ENCODE measurements at places on chromosomes 6 and 20. TPM values are rescaled to one million over a fixed set of nuclear protein-coding genes. Genes with fewer than 3 reads are reported as not detected.

The TMEM217 gene
- 6.8 TPM for total RNA-seq

DNA sequence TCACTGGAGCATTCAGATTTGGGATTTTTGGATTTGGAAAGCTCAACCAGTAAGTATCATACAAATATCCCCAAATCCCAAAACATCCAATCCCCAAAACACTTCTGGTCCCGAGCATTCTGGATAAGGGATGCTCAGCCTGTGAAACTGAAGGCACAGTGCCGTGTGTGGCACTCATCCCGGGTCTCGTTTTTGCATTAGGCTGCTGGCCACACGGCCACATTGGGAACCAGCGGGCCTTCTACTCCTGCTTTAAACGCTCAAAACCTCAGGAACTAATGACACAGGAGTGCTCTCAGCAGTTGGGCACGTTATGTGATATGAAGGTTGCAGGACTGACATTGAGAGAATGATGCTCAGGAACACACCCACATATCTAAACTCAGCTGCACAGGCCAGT lies 35.6 kb downstream of the PSMG4 start:
- no peak overlapping the region for H3K27ac ChIP-seq
- no peaks in the 10 kb centered on the region for H3K27me3 ChIP-seq
- H3K4me1 ChIP-seq, result no peaks in the 10 kb centered on the region
- DNase-seq, result no peak

DNA sequence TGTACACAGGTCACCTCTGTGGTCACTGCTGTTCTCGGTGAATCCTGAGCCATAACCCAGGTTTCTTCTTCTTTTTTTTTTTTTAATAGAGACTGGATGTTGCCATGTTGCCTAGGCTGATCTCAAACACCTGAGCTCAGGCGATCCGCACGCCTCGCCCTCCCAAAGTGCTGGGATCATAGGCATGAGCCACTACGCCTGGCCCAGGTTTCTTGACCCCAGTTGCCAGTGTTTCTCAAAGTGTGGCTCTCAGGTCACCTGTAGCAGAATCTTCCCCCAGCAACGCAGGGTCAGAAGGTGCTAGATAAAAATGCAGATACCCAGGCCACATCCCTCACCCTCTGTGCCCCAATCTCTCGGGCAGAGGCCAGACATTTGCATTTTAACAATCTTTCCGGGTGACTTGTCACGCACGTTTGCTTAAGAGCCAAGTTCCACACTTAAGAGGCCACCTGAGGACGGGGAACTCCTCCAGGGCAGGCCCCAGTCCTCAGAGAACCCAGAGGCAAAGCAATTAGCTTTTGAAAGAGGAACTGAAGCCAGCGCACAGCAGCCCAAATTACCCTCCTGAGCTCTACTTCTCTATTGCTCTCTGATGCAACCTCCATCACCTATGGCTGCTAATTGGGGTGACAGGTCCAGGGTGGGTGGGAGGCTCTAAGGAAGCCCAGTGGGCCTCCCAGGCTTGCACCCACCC lies 81.8 kb downstream of the NFATC2 start:
- H3K4me1 ChIP-seq, result peaks cover 45% of the 10 kb centered on the region
- no peaks in the 10 kb centered on the region for H3K27me3 ChIP-seq
- no peak for DNase-seq
- H3K27ac ChIP-seq, result no peak overlapping the region

DNA sequence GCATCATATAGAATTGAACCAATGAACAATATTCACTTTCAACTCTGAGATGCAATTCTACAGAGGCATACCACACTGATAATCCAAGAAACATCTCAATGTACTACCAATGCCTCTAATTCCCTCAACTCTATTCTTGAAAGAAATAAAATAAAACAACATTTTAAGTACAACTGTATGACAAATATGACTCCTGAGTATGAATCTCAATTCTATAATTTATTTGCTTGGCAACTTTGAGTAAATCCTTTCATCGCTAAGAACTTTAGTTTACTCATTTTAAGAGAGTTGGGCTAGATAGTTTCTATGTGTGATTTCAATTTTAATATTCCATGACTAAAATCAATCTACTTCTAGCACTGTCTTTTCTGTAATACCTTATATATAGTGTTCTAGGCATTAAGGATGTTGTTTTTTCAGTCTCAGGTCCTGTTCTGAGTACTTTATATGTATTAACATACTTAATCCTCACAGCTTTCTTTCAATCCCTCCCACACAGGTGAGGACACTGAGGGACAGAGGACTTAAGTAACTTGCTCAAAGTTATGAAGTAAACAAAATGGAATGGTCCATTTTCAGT lies 33.4 kb downstream of the GOPC start:
- peaks cover 12% of the 10 kb centered on the region for H3K4me1 ChIP-seq
- DNase-seq, result no peak
- H3K36me3 ChIP-seq, result peaks cover 11% of the 10 kb centered on the region
- no peaks in the 10 kb centered on the region for H3K27me3 ChIP-seq
- H3K27ac ChIP-seq, result peak overlapping the region; percentile 38
- peak overlapping the region; percentile 38 for H3K4me3 ChIP-seq

- H3K27ac ChIP-seq, result peak overlapping the region; percentile 58
- DNase-seq, result peak; percentile 8
- H3K36me3 ChIP-seq, result peaks cover 2% of the 10 kb centered on the region
- H3K27me3 ChIP-seq, result no peaks in the 10 kb centered on the region
Observed at GRCh38 chr6:158910484-158911440, 89.2 kb downstream of the RSPH3 start.

- no peak for DNase-seq
- no peak overlapping the region for H3K4me3 ChIP-seq
- H3K36me3 ChIP-seq, result peaks cover 2% of the 10 kb centered on the region
- H3K27ac ChIP-seq, result no peak overlapping the region
- H3K4me1 ChIP-seq, result no peaks in the 10 kb centered on the region
Observed at GRCh38 chr20:37958856-37959520, 56.1 kb downstream of the VSTM2L start.

DNA sequence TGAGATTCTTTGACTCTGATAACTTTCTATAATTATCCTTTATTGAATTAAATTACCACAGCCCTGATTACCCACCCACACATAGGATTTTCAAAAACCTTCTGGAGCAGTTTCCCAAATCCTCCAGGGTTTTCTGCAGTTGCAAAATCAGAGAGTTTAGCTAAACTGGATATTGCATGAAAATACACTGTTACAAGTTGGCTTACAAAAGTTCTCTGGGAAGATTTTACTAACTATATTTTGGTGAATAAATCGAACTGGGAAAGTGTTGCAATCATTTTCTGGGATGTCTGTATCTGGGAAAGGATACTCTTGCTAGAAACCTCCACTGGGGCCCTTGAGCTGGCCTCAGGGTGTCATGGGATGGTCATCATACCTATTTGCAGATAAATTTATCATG lies 97.6 kb upstream of the STMND1 start:
- H3K4me3 ChIP-seq, result no peak overlapping the region
- DNase-seq, result no peak
- H3K36me3 ChIP-seq, result peaks cover 3% of the 10 kb centered on the region
- H3K4me1 ChIP-seq, result peaks cover 7% of the 10 kb centered on the region
- H3K27me3 ChIP-seq, result peaks cover 80% of the 10 kb centered on the region

DNA sequence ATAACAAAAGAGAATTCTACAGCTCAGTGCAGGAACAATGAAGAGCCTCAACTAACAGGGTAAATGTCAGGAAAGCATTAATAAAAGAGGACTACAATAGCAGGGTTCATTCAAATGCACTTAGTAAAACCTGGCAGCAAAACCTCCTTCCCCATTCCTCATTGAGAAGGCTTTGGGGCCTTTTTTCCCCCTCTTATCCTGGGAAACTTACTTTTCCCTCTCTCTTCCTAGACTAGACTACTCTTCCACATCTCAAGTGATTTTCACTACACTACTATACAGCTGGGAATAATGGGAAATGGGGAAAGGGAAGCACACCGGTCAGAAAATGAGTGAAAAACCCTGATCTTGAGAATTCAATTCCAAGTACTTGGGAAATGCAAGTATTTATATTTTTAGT lies 10.1 kb downstream of the ROMO1 start:
- DNase-seq, result no peak
- peaks cover 11% of the 10 kb centered on the region for H3K36me3 ChIP-seq
- peaks cover 45% of the 10 kb centered on the region for H3K4me1 ChIP-seq
- no peak overlapping the region for H3K4me3 ChIP-seq
